ENCODE measurements at places on chromosomes 2 and 18.
A peak's percentile ranks its signal among the peaks of the same experiment; 100 is the strongest.

DNA sequence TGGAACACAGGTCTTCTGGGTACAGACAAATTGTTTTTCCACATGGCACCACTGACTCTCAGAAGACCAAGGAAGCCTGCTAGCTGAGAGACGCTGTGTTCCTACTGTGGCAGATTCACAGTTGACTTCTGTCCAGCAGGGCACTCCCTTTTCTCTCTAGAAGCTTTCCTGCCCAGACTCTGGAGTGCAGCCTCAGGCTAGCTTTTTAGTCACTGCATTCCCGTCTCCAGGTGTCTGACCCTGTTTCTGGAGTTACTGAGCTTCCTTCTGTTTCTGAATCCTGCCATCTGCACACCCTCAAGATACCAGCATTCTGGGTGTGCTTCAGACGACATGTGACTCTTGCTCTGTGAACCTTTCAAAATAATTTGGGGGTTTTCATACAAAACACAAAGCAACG is 125.1 kb downstream of the TMEM200C start:
- no peak for DNase-seq

DNA sequence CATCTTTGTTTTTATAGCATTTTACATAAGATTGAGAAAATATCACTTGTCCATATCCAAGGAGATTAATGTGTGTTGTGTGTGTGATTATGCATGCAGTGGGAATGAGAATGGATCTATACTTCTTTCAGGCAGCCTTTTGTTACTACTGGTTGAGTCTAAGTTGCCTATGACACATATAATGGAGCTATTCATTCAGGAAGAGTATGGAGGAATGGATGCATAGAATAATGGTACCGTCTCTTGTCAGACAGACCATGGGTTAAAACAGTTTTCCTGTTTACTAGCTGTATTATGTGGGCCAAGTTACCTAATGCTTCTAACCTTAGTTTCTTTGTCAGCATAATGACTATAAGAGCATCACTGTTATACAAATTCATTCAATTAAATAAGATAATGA is 155.4 kb upstream of the KYNU start:
- DNase-seq = no peak

GRCh38 chr2:31057691-31058090 is 80.5 kb downstream of the GALNT14 start:
- no peak for DNase-seq

- no peak for DNase-seq
Measured at GRCh38 chr18:77866351-77866750, 616.7 kb downstream of the GALR1 start.

DNA sequence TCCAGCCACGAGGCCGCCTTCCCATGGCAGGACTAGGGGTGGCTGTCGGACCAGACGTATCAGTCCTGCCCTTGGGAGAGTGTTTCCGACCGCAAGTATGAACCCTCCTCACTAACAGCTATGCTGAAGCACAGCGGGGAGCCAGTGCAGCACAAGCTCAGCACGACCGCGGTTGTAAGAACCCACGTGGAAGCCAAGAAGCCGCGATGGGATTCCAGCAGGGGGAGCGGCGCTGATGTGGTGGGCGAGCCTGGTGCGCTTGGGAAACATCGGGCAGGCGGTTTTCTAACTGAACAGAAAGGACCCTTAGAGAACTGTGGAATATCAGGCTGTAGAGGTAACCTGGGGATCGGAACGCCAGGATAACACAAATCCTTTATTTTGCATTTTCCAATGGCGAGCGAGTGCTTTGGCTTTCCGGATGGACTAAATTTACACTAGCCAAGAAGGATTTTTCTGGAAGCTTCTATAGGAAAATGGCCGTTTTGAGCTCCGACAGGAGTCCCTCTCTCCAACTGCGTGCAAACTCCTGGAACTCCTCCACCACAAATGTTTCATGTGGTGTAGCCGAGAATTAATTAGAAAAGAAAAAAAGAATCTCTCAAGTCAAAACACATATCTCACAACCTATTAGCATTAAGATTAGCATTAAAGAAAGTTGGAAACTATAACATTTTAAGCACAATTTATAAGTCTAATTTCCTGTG is 132.0 kb upstream of the MYCN start:
- DNase-seq = no peak

DNA sequence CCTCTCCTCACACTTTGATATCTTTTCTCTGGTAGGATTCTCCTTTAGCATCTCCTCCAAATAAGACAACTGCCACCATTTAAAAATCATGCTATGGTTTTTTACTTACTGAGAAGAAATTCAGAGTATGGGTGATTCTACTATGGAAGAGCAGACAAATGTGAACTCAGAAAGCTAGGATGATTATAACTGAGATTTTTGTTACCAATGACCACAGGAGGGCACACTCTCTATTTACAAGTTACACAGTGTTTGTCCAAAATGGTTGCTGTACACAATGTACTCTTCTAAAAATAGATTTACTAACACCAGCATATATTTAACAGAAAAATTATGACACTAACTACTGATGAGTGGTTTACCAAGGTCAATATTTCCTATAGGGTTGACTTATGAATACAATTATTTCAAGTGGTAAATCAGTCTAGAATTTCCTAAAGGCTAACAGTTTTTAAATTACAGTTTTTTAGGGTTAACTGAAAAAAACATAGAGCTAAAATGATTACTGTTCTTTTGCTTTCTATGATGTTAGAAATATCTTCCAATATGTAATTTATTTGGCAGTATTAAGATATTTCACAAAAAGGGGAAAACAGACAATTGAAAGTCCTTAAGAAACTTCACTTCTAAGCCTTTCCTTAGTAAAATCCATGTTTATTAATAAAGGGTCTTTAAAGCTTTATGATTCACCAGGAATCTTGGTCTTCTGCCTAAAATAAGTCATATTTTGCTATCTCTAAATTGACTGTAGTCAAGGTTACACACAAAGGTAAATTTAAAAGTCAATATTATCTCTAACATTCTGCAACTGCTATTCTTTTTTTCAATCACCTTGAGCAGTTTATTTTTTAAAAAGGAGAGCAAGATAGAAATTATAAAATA is 57.2 kb downstream of the MAP4K3 start:
- DNase-seq = peak; percentile 13

GRCh38 chr2:158718196-158718585 is 76.9 kb upstream of the DAPL1 start:
- no peak for DNase-seq

GRCh38 chr18:12391487-12392165 is 14.6 kb upstream of the AFG3L2 start:
- DNase-seq = peak; percentile 68

GRCh38 chr2:207871911-207872310 is 102.2 kb upstream of the FZD5 start:
- no peak for DNase-seq

GRCh38 chr2:190213441-190214335 is 105.9 kb downstream of the HIBCH start:
- DNase-seq = no peak

DNA sequence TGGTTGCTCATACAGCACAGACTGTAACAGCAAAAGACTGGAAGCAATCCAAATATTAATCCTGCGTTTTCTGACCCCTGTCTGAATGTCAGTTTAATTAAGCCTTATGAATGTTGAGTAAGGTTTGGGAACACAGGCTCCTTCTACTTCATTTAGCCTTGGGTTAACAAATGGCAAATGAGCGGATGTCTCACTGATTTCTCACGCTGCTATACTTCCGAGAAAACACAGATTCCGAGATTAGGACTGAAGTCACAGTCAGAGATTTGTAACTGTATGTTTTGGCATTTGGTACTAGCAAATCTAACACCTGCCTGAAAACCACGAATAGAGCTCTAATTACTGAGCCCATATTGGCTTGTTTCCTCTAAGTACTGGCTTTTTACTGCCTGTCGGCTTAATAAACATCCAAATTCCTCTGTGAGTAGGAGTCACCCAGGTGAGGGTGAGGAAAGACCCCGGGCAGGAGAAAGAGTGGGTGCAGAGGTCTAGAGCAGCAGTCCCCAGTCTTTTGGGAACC is 10.6 kb downstream of the MC5R start:
- DNase-seq = no peak

DNA sequence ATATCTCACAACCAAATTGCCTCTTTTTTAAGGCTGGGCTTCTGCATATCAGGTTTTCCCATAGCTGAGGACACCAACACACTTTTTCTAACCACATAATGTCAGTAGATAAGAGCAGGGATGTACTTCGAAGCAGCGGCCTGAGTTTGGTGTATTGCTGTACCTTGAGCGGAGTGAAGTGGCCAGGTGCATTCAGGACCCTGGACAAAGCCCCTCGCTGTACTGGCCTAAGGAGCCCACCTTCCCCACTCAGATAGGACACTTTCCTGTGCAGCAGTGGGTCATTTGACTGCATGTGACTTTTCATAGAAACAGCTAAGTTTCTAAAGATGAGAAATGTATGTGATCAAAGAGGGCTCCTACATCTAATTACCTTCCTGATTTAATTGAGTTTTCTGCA is 212.5 kb downstream of the GBX2 start:
- DNase-seq = no peak

GRCh38 chr18:79567481-79568147 is 112.0 kb upstream of the CTDP1 start:
- peak; percentile 74 for DNase-seq

- no peak for DNase-seq
Measured at GRCh38 chr2:216875862-216876261, 16.0 kb upstream of the TNP1 start.

GRCh38 chr2:138718405-138718804 is 61.8 kb downstream of the NXPH2 start:
- DNase-seq = no peak

DNA sequence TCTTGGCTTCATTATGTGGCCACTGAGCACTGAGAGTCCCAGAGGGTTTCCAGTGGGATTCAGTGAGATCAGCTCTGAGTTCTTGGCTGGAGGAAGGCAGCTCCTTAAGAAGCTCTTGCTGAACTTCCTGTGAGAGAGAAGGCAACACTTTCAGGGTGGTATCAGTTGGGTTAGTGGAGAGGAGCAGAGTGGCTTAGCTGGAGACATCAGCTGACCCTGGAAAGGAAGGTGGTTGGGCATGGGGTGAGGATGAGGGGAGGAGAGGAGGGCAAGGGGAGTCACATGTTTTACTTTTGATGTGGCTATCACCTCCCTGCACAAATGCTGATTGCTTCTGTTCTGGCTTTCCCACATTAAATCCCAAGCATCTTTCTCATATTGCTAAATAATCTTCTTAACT is 95.1 kb downstream of the ACOXL start:
- no peak for DNase-seq

DNA sequence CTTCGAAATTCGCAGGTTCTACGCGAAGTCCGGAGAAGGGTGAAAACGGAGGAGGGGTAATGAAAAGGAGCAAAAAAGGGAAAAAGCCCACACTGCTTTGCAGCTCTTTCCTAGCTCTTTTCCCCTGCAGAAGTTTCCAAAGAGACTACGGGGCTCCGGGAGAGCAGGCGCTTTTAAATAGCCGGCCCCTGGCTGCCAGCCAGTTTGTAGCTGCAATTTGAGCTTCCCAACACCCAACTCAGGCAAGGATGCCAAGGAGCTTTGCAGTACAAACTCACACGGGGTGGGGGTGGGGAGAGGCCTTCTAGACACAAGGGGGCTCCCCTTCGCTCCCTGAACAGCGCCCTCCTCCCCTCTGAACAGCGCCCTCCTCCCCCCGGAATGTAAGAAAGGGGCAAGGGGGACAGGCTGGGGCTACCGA is at the start of gene IGFBP5:
Gene IGFBP5 (minus strand): TSS at position 149 of the 421 bp plus-strand sequence. CDS start 774 bp downstream, outside the sequence.
- peak; percentile 57 for DNase-seq

DNA sequence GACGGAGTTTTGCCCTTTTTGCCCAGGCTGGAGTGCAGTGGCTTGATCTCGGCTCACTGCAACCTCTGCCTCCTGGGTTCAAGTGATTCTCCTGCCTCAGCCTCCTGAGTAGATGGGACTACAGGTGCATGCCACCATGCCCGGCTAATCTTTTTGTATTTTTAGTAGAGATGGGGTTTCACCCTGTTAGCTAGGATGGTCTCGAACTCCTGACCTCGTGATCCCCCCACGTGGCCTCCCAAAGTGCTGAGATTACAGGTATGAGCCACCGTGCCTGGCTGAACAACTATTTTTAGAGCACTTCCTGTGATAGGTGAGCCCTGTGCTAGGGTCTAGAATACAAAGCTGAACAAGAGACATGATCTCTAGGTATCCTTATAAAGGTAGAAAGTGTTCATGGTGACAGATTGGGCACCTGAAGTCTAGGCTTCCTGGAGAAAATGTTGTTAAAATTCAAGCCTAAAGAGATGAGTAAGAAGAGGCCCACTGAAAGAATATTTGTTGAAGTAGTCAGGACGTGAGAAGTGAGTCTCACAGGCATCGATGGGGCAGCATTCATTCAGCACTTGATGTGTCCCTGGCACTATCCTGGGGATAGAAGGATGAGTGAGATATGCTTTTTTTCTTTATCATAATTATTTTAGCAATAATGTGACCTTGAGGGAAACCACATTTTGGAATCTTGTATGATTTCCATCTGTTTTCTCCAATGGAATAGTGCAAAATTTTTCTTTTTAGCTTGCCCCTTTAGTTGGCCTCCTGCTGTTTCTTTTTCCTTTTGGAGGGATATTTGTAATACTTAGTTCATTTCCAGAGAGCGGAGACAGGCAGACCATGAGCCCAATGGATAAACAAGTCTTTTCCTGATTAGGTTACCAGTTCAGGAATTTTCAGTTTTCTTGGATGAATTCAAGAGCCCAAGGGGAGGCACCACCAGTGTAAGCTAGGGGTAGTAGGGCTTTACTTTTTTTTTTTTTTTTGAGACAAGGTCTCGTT is 5.1 kb downstream of the ZNF236 start:
- no peak for DNase-seq

- no peak for DNase-seq
Measured at GRCh38 chr2:221676566-221677172, 104.6 kb upstream of the EPHA4 start.

DNA sequence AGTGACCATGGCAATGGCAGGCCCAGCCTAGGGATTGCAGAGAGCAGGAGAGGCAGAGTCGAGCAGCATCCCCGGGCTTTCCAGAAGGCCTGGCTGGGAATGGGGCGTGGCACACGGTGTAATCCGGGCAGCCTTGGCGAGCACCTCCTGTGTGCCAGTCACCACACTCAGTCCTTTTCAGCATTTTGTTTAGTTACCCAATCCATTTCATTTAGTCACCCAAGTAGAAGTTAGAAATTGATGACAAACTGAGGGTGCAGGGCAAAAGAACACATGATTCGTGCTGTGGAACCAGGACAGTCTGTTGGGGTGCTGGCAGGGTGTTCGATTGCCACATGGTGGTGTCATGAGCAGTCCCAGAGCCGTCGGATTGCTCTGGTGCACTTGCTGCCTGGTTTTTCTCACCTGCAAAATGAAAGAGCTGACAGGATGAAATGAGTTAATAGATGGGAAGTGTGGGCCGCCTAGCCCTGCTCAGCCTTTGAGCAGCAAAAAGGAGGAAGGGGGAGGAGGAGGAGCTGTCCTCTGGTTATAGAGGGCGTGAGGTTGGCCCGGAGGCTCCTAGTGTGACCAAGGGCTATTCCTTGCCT is 299.4 kb downstream of the AGAP1 start:
- DNase-seq = no peak

DNA sequence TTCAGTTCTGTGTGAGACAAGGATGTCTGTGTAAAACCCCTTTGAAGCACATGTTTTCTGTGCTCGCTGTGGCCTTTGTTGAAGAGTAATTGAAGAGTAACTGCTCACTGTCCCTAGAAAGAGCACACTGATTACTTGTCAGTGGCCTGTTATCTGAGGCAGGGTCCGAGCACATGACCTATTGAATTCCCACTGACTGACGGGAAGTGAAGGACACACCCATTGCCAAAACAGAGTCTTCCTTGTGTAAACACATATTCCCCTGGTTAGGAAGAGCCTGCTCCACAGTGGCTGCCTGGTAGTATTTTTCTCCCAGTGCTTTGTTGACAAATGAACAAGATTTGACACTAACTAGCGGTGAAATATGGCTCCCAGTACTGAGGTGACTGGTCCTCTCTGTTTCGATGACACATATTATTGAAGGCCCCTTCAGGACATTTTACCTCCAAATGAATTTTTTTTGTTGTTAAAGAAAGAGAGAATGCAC is 148.5 kb upstream of the GYPC start:
- no peak for DNase-seq
